ENCODE measurements at places on chromosomes 3 and 15.

- DNase-seq, result no peak
Measured at GRCh38 chr3:65779390-65779789, 259.3 kb downstream of the MAGI1 start.

DNA sequence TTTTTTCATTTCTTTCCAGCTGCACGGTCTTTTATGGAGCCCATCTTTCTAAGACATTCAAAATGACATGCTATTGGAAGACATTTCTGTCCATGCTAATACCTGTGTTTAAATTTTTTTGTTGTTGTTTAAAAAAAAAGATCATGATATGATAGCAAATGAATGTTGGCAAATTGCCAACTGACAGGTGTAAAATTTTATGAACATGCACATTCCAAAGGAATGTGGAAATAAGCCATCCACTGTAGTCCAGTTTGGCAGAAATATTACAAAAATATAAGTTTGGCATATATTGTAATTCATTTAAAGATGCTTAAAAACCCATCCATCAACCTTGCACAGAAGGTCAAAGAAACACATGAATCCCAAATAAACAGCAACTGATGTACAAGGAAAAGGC is 75.6 kb upstream of the WNT5A start:
- DNase-seq, result no peak

GRCh38 chr3:78267235-78267634 is 1227.3 kb downstream of the ROBO2 start:
- no peak for DNase-seq

- no peak for DNase-seq
Measured at GRCh38 chr3:71997066-71997653, 212.2 kb upstream of the PROK2 start.

GRCh38 chr3:151085889-151086483 is 522 bp downstream of the MED12L start:
- peak; percentile 3 for DNase-seq

DNA sequence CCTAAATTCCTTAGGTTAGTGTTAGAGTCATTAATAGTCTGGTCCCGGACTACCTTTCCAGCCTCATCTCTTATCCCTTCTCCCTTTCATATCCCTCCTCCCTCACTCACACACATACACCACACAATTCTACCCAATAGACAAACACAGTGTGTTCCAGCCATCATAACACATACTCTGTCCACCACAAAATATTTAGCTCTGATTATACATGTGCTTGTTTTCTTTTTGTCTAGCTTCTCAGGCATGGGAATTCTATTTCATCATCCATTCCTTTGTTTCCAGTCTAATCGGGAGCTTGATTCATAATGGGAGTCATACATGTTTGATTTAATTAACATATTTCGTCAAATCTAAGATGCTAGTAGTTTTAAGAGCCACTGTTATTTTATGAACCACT is 161.8 kb upstream of the BFSP2 start:
- DNase-seq, result no peak

- DNase-seq, result no peak
Measured at GRCh38 chr3:123883701-123884202, 380 bp downstream of the MYLK start.

- DNase-seq, result no peak
Measured at GRCh38 chr3:23288286-23288685, 85.2 kb downstream of the UBE2E2 start.

DNA sequence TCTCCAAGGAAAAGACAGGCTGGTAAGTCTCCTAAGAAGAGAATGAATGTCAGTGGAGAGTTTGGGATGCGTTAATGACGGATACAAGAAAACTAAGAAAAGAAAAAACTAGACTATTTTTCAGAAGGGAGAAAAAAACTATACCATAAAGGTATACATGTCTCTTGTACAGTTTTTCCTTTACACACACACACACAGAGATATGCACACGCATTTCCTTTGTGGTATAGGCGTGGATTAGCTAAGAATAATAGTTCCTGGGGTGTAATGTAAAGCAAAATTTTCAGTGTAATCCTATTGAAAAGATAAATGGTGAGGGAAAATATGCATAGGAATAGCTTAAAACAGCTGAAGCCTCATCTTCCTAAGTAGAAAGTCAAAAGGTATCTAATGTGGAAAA is 36.3 kb downstream of the GABPB1 start:
- no peak for DNase-seq

- DNase-seq, result no peak
Measured at GRCh38 chr15:100191161-100191560, 150.6 kb downstream of the ADAMTS17 start.
